ENCODE measurements at places on chromosomes 13 and 19. TPM values are rescaled to one million over a fixed set of nuclear protein-coding genes. Genes with fewer than 3 reads are reported as not detected.

GRCh38 chr19:35347171-35347929 is at the start of gene FFAR1:
Gene FFAR1, plus strand, starts transcription at chr19:35347902. Its CDS starts 3,650 bp downstream, at chr19:35351552.
- DNase-seq, result no peak

DNA sequence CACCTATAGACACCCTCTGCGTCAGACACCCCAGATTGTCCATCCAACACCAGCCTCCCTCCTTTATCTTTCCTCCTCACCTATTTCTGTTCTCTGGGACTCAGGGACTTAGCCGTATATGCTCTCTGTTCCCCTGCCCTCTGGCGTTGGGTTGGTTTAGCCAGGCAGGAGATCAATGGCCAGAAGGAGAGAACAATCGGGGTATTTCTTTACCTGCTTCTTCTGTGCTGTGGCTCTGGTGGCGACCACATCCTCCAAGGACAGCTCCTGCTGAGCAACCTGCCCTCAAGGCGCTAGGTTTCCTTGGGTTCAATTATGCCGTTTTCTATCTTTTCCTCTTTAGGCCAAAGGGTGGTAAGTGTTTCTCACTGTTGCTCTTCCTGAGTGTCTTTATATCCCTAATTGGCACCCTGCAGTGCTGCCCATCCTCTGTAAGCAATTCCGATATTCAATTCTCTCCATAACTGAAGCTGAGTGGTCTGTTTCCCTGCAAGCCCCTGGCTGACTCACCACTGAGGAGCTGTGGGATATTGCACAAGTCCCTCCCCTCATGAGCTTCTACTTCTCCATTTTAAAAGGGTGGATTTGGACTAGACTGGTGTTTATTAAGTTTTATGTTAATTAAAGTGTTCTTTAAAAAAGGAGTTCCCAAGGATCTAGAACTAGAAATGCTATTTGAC is 63.7 kb upstream of the TMTC4 start:
- DNase-seq, result no peak

- DNase-seq, result no peak
Measured at GRCh38 chr13:39494006-39494405, 109.0 kb downstream of the LHFPL6 start.

GRCh38 chr13:30739761-30740642 is 4.7 kb downstream of the ALOX5AP start:
- peak; percentile 90 for DNase-seq

DNA sequence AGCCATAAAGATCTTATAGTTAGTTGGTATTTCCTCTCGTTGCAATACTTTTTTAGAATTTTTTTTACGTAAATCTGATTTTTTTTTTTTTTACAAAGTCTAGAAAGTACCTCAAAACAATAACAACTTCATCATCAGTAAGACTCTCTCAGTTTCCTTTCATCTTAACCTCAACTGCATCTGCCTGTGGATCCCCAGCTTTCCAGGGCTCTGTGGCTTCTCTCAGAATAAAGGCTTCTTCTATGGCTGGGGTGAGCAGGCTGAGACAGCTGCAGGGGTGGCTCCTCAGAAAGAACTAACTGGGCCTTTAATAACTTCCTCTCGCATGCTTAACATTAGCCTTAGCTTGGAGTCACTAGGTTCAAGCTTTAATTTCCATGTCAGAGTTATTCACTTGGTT is 4.2 kb downstream of the ZNF506 start:
- no peak for DNase-seq

DNA sequence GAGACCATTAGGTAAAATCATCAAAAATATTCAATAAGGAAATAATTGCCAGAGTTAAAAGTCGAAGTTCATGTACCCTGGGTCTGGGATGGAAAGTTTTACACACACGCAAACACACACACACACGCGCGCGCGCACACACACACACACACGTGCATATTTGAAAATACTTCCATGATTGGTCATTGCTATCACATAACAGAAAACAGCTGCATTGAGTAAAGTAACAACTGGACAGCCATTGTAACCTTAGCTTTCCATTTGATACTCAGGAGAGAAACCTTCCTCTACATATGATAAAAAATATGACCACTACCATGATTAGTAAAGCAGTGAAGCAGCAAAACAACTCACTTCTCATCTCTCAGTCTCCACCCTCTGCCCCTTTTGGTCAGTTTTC is 490.0 kb upstream of the SGCG start:
- DNase-seq, result no peak

DNA sequence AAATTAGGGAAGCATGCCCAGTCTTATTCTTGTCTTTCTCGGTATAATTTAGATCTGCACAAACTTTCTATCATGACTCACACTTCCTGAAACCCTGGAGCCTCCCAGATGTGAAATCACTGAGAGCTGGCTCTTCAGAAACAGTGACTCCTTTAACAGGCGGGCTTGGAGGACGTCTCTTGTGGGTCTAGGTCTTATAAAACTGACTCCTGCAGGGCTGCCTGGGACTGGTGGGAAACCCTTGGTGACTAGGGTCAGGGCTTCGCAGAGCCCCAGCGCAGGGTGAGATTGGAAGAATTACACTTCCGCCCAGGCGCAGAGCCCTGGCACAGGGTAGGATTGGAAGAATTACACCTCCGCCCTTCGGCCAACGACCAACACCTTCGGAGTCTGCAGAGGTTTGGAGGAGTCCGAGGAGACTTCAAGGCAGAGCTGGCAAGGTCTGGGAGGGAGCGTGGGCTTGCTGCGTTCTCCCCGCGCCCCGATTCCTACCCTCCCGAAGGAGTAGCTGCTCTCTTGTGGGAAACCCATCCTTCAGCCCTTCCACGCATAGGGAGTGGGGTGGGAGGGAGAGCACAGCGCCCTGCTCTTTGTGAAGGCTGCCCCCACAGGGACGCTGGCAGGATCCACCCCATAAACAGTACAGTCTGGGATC is 43.4 kb upstream of the MAP3K10 start:
- DNase-seq, result peak; percentile 6

GRCh38 chr19:41912899-41913537 is 15.2 kb downstream of the ERFL start:
- DNase-seq, result no peak

GRCh38 chr19:35468637-35469036 is 20.6 kb downstream of the FFAR2 start:
- DNase-seq, result peak; percentile 22

DNA sequence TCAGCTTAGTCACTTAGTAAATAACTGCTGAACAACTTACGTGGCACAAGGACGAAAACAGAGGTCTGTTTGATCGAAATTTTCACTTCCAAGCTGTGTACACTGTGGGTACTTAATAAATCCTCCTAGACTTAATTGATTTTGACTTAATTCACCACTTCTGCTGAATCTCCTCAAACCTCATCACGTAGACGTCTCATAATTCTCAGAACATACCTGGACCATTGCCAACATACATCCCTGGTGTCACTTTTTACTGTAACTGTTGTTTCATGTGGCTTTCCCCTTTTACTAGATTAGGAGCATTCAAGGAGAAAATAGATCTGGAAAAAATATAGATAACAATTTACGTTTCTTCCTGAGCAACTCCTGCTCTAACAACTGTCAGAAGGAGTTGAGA is 105.0 kb downstream of the MBNL2 start:
- no peak for DNase-seq

DNA sequence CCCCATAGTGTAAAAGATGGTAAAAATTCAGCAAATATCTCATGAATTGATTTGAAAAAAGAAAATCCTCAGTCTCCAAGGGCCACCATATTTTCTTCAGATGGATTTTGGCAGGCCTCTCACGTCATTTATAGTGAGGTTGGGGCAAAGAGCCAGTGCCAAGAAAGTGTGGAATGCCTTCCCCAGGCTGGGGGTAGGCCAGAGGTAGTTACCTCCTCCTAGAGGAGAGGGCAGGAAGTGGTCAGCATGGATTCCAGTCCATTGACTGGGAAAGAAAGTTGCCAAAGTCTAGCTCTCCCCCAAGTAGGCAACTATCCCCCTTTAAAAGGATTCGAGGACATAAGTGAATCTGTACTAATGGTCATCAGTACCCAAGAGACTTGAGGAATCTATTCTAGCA is 68.4 kb upstream of the KCTD4 start:
- peak; percentile 53 for DNase-seq

DNA sequence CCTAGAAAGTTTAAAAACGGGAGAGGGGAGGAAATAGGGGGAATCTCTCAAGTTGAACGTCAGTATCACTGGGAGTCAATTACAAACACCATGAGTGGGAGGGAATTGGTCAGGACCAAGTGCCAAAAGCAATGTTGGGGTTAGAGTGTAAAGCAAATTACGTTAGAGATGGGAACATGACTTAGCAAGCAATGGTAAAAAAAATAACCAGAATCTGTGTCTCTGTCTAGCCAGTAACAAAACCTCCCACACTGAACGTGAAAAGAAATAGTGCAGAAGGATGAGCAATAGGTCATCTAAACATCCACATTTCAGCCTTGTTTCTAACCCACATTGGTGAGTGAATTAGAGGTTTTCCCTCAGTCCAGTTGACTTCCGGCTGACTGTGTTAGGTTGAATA is 242.2 kb downstream of the COG6 start:
- no peak for DNase-seq

- DNase-seq, result no peak
Measured at GRCh38 chr13:57918913-57919312, 287.4 kb downstream of the PCDH17 start.

GARIN5B gene
- not detected for total RNA-seq

CATSPERD gene
- not detected for total RNA-seq

DENND1C gene
- total RNA-seq, result 0.20 TPM

SNRNP70 gene
- total RNA-seq, result 138 TPM

IFNL1 gene
- not detected for total RNA-seq

PCDH17 gene
- under 0.01 TPM for total RNA-seq
